ENCODE measurements at places on chromosomes 5 and 9. TPM values are rescaled to one million over a fixed set of nuclear protein-coding genes. Genes with fewer than 3 reads are reported as not detected.

GRCh38 chr9:115192280-115192679 is 74.3 kb upstream of the TNC start:
- DNase-seq: no peak

C9orf78 gene
- 33.8 TPM for total RNA-seq

GRCh38 chr9:128628471-128629048 is 28.1 kb downstream of the DYNC2I2 start:
- peak; percentile 84 for DNase-seq

- no peak for DNase-seq
Observed at GRCh38 chr5:163505049-163505367, 411 bp upstream of the MAT2B start.

GPBP1 gene
- total RNA-seq: 63.0 TPM

PAX5 gene
- 0.81 TPM for total RNA-seq

DNA sequence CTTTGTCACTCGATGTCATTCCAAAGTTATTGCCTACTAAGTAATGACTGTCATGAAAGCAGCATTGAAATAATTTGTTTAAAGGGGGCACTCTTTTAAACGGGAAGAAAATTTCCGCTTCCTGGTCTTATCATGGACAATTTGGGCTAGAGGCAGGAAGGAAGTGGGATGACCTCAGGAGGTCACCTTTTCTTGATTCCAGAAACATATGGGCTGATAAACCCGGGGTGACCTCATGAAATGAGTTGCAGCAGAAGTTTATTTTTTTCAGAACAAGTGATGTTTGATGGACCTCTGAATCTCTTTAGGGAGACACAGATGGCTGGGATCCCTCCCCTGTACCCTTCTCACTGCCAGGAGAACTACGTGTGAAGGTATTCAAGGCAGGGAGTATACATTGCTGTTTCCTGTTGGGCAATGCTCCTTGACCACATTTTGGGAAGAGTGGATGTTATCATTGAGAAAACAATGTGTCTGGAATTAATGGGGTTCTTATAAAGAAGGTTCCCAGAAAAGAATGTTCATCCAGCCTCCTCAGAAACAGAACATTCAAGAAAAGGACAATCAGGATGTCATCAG is 11.3 kb downstream of the TLR4 start:
- DNase-seq: no peak

CATSPER3 gene
- 0.29 TPM for total RNA-seq

GRCh38 chr9:121651295-121652020 is at the start of gene DAB2IP:
TSS of gene DAB2IP (plus strand) at chr9:121651634. CDS start at chr9:121651776, 142 bp downstream.
- peak; percentile 90 for DNase-seq

EXD3 gene
- total RNA-seq: 38.2 TPM

- DNase-seq: no peak
Observed at GRCh38 chr5:3656803-3657202, 61.2 kb downstream of the IRX1 start.

DNA sequence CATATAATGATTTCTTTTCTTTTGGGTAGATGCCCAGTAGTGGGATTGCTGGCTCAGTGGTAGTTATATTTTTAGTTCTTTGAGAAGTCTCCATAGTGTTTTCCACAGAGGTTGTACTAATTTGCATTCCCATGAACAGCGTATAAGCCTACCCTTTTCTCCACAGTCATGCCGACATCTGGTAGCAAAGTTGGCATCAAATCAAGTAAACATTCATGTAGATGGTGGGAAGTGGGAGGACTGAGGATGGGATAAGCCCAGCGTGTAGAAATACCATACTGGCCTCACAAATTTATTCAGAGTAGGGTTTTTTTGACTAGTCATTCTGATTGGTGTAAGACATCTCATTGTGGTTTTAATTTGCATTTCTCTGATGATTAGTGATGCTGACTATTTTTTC is 115.4 kb downstream of the EGFLAM start:
- DNase-seq: no peak

DNA sequence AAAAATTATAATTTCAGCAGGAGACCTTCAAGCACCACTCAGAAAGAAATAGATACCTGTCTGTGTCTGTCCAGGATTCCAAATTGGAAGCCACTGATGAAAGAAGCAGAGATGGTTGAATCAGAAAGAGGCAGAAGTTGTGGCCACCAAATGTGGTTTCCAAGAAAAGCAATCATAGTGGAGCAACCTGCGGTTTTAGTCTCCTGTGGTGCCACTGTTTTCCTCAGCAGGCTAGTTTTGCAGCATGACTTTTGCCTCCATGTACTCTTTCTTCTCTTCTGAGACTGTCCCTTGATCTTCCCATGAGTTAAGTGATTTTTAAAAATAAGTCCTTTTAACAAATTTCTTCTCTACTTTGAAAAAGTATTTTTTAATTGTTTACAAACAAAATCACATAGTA is 535.8 kb downstream of the CYLC2 start:
- DNase-seq: no peak

DNA sequence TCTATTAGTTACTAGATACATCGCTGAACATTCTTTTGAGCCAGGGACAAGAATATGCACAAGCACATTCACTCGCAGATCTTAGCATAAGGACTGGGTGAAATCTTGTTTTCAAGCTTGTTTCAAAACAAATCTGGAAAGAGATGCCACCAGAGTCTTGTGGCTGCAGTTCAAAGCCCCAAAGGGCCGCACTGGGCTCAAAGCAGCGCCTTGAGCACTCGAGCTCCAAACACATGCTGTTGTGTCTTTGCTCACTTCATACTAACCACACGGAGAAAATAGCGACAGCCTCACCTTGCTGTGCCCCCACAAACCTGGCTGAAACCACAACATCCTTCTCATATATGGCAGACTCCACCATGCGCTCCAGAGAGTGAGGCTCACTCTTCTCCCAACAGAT is 34.2 kb upstream of the IL7R start:
- no peak for DNase-seq

DNA sequence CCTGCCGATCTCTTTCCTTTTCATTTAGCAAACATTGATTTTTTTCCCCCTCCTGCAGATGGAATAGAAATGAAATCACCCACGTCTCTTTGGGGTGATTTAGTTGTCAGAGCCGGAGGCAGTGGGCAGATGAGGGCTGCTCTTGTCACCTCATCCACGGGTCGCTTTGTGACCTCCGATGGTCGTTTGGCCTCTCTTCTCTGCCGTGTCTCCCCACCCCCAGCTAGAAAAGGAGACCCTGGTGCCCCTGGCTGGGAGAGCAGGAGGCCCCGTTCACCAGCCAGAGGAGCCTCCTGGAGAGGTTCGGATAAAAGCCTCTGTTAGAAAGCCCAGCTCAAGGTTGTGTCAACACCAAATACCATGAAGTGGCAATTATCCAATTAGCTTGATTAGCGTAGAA is 21.6 kb upstream of the RXRA start:
- DNase-seq: peak; percentile 17

GRCh38 chr9:85117831-85118230 is 448.3 kb downstream of the NTRK2 start:
- DNase-seq: no peak

TCF7 gene
- total RNA-seq: 4.4 TPM

DNA sequence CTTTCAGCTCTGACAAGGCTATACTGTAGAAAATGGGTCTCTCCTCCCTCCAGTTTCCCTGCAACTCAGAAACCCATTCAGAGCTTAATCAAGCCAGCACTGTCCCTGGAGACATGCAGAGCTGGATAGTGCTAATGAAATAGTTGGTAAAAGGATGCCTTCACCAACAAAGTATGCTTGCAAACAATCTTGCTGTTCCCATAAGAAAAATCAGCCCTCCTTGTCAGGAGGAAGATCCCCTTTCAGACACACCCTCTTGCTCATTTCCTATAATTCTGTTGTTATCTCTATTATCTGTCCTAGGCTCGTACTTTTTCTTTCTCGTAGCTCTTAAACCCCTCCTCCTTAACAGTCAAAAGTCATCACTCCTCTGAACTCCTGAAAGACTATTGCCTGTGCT is 9.9 kb upstream of the OSMR start:
- DNase-seq: no peak

TXNDC8 gene
- not detected for total RNA-seq

FOXD4L4 gene
- 0.36 TPM for total RNA-seq

GRCh38 chr9:126617823-126618165 is 4.1 kb downstream of the LMX1B start:
- no peak for DNase-seq

- DNase-seq: peak; percentile 99
Observed at GRCh38 chr9:19408693-19409400, at the start of gene ACER2. TSS of gene ACER2 (plus strand) at chr9:19409009. CDS start at chr9:19409085, 76 bp downstream.

SNX30 gene
- 11.3 TPM for total RNA-seq

GRCh38 chr5:137040024-137040423 is 459.1 kb downstream of the SPOCK1 start:
- no peak for DNase-seq

GRCh38 chr9:136835162-136835931 is 6.9 kb upstream of the AJM1 start:
- no peak for DNase-seq

LCNL1 gene
- 1.1 TPM for total RNA-seq

GMCL2 gene
- not detected for total RNA-seq

DNA sequence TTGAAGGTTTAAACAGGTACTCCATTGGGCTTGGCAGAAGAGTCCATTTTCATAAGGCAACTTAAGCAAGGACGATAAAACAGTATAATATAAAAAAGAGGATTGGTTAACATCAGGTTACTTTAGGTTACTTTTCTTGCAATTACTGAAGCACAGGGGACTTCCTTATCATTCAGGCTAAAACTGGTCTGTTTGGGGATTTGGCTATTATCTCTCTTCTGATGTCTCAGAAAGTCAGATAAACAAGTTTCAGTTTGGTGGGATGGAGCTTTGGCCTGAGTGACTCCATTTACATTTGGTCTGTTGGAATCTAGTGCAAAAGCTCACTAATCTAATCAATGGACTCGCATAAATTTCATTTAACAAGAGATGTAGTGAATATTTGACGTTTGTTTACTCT is 8.0 kb downstream of the GAPT start:
- no peak for DNase-seq

BHMT2 gene
- total RNA-seq: 34.7 TPM

GPR150 gene
- not detected for total RNA-seq

DNA sequence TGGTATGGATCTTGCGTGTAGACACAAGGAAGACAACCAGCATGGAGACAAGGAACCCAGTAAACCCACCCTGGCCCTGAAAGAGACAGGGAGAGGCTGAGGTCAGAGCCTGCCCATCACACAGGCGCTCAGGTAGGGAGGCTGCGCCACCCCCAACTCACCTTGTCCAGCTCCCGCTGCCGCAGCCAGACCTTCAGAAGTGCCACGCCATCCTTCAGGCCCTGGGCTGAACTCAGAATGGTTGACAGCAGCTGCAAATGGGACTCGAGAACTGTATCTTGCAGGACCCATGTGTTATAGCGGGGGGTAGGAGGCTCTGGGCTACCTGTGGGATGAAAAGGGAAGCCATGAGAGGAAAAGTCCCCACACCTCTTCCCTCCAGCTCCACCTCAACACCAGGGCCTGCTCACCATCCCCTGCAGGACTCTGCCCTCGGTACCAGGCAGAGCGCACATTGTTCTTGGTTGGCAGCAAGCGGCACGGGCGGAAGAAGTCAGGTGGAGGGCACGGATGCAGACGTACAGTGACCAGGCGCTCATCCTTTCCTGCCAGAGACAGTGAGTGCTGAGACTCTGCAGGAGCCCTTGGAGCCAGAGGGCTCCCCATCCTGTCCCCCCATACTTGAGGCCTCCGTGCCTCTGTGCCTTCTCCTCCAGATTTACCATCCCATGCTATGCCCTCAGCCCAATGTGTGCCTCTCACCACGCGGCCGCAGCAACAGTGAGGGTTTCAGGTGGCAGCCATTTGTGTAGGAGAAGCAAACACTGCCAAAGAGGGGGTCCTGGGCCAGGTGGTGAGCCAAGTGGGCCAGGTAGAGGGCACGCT is 4.7 kb downstream of the NOL6 start:
- DNase-seq: peak; percentile 61

- DNase-seq: no peak
Observed at GRCh38 chr5:17330386-17330785, 113.0 kb downstream of the BASP1 start.

Data from aorta (tissue), 5 donors.